ENCODE measurements at places on chromosomes 12 and 14.

GRCh38 chr12:87812030-87812429 is 217.2 kb downstream of the C12orf50 start:
- no peak for DNase-seq

DNA sequence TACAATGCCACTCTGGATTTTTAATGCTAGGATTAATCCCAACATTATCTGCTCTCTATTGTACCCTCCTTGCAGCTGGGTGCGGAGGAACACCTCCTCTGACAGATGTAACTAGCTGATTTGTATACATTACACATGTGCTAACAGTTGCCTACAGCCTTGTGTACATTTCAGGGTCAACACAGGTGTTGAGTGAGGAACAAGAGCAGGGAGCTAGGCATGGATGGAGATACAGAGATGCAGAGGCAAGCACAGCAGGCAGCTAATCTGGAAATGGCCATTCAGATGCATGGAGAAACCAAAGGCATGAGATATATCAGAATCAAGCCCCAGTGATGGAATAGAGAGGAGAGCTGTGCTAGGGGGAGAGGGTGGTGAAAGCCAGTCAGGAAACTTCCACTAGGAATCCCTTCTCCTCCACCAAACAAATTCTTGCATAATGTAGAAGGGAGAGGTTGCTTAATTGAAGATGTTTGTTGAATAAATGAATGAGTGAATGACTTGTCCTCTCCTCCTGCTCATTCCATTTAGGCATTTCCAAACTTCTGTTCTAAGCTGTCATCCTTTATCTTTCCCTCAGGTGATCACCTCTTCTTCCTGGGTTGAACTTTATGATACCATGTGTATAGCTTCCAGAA is 313.2 kb downstream of the ATP23 start:
- DNase-seq, result no peak

DNA sequence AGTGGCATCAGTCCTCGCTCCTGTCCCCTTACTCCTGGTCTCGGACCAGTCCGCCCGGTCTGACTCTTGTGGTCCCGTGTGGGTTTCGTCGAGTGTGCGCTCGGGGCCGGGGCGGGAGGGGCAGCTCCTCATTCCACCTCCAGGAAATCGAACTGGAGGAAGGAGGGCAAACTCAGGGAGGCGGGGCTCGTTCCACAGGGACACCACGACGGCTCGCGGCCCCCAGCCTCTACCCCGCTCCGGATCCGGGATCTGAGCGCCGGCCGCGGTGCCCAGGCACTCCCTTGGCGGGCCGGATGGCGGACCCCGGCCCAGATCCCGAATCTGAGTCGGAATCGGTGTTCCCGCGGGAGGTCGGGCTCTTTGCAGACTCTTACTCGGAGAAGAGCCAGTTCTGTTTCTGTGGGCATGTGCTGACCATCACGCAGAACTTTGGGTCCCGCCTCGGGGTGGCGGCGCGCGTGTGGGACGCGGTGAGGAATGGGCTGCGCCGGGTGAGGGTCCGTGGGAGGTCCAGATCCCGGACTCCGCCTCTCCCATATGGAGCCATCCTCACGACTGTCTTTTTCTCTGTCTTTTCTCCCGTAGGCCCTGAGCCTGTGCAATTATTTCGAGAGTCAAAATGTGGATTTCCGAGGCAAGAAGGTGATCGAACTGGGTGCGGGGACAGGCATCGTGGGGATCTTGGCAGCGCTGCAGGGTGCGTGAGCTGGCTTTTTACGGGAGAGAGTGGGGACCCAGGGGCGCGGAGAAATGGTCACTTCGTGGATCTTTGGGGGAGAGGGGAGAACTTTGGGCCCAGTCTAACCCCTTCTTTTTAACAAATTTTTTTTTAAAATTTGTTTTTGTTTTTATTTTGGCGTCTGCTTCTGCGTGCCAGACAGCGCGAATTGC is at the start of gene EEF1AKMT3:
Gene EEF1AKMT3 (plus strand): TSS at position 186 of the 894 bp plus-strand sequence. CDS start 111 bp downstream, at position 297.
- DNase-seq, result no peak

GRCh38 chr14:91228112-91229004 is 16.1 kb downstream of the GPR68 start:
- no peak for DNase-seq

- DNase-seq, result peak; percentile 72
Observed at GRCh38 chr12:27505109-27505508, 18.9 kb upstream of the PPFIBP1 start.

DNA sequence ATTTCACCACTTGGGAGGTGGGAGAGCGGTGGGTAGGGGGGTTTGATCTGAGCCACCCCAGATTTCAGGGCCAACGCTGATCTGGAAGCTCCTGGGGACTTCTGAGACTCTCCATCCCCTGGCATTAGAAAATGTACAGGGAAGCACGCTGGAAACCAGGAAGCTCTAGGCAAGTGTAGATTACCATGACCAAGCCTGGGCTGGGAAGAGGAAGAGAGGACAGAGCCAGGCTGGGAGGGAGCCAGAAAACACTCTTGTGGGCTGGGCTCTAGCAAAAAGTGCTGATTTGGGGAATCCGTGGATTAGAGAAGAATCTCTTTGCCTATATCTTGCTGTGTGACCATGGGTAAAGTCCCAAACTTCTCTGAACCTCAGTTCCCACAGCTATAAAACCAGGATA is 236.7 kb downstream of the BCL11B start:
- no peak for DNase-seq

DNA sequence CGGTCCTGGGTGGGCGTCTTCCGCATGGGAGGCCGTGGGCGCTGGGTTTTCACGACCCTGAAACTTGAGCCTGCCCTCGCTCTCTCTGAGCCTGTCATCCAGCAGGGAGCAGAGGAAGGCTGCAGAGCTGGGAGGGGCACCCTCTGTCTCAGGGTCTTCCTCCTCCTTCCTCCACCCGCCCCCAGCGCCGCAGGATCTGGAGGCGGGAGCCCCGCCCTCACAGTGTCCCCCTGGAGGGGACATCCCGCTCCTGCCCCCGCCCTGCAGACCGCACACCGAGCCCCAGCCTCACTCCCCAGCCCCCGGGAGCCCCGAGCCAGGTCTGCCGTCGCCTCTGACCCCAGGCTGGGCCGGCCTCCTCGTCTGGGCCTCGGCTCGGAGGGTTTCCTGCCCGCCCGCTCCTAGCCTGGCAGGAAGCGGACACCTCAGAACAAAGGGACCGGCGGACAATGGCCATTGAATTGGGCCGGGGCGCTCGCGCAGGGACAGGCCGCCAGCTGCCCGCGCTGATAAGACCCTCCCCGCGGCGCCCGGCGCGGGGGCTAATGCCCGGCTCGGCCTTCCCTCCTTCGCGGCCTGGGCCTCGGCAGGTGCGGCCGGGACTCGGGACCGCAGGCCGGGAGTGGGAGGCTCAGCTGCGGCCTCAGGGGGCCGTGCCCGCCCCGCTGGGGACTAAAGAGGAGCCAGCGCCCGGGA is 15.3 kb upstream of the NUDT14 start:
- DNase-seq, result no peak

DNA sequence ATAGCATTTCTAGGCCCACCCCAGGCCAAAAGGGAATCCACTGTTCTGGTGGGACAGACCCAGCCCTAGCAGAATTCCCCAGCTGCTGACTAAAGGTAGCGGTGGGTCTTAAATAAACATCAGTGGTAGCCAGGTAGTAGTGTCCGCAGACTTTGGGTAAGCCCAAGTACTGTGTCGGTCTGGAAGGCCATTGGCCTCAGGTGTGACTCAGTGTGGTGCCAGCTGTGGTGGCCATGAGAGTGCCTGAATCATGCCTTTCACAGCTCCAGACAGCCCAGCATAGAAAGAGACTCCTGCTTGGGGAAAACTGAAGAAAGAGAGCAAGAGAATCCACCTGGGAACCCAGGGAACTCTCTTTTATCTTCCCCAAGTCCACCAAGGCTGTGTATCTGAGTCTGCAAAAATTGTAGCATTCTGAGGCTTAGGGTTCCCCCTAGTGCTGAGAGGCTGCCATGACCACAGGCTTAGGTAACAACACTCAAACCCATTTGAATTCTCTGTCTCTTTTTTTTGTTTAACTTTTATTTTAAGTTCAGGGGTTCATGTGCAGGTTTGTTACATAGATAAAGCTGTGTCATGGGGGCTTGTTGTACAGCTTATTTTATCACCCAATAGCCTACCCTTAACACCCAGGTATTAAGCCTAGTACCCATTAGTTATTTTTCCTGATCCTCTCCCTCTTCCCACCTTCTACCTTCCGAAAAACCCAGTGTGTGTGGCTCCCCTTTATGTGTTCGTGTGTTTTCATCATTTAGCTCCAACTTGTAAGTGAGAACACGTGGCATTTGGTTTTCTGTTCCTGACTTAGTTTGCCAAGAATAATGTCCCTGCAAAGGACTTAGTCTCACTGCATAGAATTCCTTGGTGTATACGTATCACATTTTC is 16.7 kb upstream of the CD163L1 start:
- peak; percentile 12 for DNase-seq

- DNase-seq, result no peak
Observed at GRCh38 chr12:47824635-47825034, 4.9 kb upstream of the HDAC7 start.

DNA sequence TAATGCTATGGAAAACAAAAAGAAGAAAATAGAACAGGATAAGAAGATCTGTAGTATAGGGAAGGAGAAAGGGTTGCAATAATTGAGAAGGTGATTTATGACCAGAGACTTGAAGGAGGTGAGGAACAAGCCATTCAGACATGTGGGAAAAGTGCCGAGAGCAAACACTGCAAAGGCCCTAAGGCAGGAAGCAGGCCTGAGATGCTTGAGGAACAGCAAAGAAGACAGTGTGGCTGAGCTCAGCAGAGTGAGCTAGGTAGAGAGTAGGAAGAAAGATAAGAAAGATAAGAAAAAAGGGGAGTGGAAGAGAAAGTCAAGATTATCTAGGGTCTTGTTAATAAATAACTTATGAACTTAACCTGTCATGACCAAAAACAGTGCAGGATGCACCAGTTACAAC is 671.8 kb downstream of the RPS29 start:
- DNase-seq, result no peak
